ENCODE measurements at places on chromosomes 7 and 10.

DNA sequence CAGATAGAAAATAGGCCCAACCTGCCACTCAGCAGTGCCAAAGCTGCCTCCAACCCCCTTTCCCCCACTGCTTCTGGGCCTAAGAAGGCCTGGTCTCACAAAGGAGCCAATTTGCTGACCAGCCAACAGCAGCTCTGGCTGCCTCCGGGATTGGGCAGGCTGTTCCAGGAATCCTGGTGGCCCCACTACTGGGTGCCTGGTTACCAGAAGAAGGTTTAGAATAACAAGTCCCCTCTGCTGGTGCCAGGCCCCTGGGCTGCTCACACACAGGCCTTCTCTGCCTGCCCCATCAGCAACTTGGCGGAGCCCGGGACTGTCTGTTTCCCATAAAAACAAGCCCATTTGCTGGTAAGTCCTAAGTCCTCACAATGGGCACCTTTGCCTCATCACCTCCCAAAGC lies 1.2 kb downstream of the PHKG1 start:
- DNase-seq: no peak

DNA sequence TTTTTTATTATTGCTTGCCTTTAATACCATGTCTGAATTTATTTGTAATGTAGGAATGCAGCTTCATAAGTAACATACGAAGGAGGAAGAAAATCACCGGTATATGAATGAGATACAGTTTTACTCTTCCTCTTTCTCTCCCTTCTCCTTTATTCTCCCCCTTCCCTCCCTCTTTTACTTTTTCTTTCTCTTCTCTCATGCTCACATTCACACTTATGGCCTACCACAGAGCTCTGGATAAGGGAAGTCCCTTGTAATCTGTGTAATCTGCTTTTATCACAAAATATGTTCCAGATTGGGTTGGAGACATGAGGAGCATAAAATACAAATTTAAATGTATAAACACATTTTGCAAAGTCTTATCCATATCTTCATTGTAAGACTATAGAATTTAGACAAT lies 59.4 kb downstream of the MDFIC start:
- no peak for DNase-seq

DNA sequence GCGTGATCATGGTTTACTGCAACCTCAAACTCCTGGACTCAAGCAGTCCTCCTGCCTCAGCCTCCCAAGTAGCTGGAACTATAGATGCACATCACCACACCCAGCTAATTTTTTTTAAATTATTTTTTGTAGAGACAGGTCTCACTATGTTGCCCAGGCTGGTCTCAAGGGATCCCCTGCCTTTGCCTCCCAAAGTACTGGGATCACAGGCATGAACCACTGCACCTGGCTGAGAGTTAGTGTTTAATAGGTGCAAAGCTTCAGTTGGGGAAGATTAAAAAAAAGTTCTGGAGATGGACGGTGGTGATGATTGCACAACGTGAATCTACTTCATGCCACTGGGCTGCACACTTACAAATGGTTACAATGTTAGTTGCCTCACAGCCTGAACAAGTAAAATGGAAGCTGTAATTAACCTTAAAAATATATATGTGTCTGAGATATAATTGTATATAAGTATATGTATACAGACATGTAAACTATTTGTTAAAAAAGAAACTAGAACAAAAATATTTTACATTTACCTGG lies 106.4 kb upstream of the ZNF438 start:
- no peak for DNase-seq

DNA sequence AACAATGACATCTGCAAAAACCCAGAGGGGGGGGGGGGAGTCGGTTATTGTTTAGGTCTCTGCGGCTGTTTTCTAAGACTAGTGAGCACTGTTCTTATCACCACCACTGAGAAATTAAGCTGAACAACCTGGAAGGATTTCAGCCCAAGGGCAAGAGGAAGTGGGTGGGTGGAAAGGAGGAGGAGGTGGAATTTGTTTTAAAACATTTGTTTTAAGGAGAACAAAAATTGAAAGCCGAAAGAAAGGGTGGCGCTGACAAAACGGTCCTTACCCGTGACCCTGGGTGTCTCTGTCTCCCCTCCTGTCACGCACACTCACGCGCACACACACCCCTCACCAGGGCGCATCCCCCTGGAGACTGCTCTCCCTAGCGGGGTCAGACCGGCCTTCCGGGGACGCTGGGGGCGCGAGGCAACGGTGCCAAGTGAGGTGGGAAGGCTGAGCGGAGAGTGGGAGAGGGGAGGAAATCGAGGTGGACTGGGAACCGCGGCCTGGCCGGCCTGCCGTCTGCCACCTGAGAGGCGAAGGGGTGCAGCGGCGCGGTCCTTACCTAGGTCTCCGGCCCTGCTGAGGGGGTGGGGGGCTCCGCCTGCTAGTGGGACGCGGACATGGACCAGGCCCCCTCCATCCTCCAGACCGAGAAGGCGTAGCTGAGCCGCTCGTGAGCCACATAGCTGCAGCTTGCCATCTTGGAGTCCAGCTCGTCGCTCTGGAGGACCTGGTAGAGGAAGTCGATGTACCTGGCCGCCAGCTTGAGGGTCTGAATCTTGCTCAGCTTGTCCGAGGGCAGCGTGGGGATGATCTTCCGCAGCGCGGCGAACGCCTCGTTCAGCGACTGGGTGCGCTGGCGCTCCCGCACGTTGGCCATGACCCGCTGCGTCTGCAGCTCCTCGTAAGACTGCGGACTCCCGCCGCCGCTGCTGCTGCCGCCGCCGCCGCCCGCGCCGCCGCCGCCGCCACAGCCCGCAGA lies 1.0 kb downstream of the TWIST1 start:
- DNase-seq: peak; percentile 77

DNA sequence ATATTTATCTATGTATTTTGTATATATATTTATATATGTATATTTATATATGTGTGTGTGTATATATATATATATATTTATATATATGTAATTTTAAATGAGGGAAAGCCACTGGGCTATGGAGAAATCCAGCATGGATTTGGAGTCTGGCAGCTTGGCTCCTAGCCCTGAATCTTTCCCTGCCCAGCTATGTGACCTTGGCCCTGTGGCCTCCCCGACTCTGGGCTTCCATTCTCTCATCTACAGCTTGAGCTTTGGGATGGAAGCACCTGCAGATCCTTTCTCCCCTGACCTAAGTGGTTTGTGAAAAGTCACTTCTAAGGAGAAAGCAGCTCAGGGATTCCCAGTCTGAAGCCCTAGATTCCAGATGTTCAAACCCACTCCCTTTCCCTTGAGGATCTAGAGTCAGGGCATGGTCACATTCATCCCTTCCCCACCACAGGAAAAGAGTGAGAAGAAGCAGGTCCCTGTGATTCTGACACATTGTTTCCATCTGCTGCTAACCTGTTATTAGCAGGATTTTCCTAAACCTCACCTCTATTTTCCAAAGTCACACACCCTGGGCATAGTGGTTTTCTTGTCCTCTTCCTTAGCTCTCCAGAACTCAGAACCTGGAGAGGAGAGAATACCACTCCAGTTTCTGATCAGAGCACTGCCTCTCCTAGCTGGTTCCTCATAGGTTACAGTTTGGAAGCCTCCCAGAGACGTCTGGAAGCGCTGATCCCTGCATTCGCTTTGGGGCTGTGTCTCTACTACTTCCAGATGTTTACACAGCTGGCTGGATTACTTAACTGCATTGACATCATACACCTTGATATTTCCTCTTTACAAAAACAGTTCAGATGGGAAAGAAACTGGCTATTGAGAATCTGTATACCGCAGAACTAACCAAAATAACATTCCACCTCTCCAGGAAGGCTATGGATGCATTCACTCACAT lies 327.5 kb upstream of the ZMIZ1 start:
- DNase-seq: peak; percentile 80

- DNase-seq: no peak
Observed at GRCh38 chr7:67251986-67252558, 255.4 kb downstream of the TYW1 start.

Data from DMS53 (cell line).